ENCODE measurements at places on chromosomes 2 and 18.

DNA sequence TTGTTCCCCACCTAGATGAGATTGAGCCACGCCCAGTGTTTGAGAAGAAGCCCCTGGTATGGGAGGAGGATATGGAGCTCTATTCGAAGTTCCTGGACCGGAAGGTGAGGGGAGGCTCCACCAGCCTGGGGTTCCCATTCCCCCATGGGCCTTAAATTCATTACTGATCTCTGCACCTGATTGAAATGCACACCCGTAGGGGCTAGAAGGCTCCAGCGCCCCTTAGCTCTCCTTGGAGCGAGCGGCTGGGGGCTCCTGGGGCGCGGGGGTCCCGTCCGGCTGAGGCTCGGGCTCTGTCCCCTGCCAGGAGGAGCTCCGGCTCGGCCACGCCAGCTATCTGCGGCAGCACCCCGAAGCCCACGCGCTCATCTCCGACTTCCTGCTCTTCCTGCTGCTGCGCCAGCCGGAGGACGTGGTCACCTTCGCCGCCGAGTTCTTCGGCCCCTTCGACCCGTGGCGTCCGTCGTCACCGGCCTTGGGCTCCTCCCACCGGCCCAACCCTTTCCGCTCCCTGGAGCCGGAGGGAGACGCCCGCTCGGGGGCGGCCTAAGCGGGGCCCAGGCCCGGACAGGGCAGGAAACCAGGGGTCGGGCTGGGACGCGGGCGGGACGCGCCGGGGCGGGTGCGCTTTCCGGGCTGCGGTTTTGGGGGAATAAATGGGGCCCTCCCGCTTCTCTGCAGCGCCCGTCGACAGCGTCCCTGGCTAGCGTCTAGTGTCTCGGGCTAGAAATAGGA is 10.9 kb downstream of the CATIP start:
- peak; percentile 80 for DNase-seq

- DNase-seq: peak; percentile 36
Observed at GRCh38 chr18:31685097-31686082, 1.0 kb upstream of the B4GALT6 start.

- no peak for DNase-seq
Observed at GRCh38 chr18:71106701-71107100, 817.9 kb downstream of the SOCS6 start.

- no peak for DNase-seq
Observed at GRCh38 chr2:176834226-176834625, 378.4 kb upstream of the HNRNPA3 start.

DNA sequence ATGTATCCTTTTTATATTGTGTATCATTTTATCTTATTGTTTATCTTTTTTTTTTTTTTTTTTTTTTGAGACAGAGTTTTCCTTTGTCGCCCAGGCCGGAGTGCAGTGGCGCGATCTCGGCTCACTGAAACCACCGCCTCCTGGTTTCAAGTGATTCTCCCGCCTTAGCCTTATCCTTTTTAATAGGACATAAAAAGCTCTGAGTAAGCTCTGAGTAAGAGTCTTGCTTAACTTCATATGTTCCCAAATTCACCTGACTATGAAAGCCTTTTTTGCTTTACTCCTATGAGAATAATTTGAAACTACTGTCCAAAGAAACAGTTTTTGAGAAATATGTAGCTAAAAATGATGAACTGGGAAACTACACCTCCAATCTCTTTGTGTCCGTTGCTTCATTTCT is 525.5 kb downstream of the IRS1 start:
- DNase-seq: no peak

Measured in AML-193 (cell line).